ENCODE measurements at places on chromosomes 3 and 15.
A peak's percentile ranks its signal among the peaks of the same experiment; 100 is the strongest.

GRCh38 chr3:183210341-183210740 is 42.7 kb upstream of the B3GNT5 start:
- DNase-seq, result no peak

DNA sequence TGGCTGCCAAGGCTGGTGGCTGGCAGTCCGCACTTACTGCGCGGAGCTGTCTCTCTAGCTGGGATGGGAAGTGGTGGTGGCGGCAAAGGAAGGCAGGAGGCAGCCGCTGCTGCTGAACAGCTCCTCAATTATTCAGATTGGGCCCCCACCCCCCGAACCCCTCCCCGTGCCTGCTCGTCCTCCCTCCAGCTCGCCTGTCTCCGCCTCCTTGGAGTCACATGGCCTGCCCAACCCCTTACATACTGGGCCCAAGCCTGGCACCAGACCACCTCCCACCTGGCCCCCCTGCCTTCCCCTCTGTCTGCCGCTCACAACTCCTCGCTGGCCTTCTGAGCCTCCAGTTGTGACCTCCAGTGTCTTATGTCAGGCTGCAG is at the start of gene SLC7A14:
TSS of gene SLC7A14 (minus strand) at position 139 of the 374 bp plus-strand sequence. CDS start 59,139 bp downstream, outside the sequence.
- DNase-seq, result peak; percentile 36

DNA sequence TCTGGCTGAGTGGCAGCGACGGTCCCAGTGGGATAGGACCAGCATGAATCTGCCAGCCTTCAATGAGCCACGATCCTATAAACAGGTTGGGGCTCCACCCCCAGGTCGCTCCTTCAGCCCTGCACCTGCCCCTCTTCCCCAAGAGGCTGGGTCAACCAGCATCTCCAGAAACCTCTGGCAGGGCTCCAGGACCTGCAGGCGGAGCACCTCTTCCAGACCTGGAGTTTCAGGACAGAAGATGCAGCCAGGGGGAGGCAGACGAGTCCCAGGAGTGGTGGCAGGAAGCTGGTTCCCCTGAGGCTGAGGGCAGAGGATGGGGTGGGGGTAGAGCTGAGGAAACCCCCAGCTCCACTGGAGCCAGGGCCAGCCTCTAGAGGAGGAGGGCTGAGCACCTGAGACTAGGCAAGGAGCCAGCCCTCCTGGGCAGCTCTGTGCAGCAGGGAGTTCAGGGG is at the start of gene PLA2G4D:
TSS of gene PLA2G4D (minus strand) at position 51 of the 452 bp plus-strand sequence. CDS start 103 bp downstream, outside the sequence.
- no peak for DNase-seq

DNA sequence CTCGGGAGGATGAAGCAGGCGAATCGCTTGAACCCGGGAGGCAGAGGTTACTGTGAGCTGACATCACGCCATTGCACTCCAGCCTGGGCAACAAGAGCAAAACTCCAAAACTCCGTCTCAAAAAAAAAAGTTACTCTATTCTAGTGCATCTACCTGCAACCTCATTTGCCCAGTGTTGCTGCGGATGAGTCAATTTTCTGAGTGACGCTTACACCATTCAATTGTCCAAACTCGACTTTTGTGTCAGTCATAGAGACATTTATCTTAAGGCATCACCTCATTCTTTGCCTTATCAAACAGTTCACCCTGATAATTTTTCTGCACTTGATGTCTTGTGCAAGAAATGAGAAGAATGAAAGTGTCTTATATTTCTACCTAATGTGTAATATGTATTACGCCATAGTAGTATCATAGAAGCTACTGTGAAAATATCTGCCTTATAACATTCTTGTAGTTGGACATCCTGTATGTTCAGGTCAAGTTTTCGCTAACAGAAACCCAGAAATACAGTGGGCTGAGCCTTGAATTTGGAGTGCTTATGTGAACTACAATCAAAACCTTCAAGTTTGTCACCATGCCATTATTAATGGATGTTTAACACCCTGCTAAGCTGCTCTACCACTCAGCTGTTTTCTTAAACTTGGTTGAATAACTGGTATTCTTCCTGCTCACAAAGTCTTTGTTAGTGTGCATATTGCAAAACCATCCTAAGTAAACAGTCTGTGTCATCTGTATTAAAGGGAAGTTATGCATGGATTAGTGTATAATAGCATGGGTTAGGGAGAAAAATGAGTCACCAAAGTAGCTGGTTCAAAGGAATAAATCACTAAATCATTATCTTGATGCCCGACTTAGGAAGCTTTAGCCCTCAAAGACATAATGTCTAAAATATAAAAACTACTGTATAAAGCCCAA is 531.0 kb upstream of the NR2F2 start:
- no peak for DNase-seq

DNA sequence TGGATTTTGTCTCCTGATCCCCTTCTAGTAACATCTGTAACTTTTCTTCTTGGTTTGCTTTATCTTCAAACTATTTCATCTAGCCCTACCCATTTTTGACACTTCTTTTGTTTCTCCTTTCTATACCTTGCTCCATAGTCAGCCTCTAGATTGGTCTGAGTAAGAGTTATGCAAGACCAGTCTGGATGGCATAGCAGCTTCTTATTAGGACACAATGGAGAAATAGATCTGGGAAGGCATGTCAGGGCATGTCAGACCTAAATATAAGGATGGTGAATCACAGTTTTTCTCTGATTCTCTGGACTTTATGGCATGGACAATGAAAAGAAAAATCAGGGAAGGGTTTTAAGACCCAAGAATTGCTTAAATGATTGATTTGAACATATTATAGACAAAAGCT is 452.5 kb downstream of the RAP2B start:
- no peak for DNase-seq

DNA sequence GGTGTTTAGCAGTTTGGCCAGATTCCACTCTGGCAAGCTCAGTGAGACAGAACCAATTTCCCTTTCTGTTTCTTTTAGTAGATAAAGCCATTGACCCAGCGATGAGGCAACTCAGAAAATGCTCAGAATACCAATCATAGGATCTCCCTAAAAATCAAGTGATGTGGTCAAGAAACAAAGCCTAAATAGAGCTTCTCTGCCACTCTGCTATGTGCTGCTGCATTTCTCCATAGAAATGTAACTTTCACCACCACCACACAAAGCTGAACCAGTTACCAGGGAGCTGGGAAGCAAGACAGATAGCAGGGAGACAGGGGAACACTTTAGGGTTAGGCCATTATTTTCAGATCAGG is 109.8 kb downstream of the RPL22L1 start:
- no peak for DNase-seq

GRCh38 chr15:33807665-33808064 is 160.6 kb upstream of the CHRM5 start:
- DNase-seq, result no peak

- no peak for DNase-seq
Observed at GRCh38 chr15:95559875-95560394, 770.6 kb upstream of the NR2F2 start.

GRCh38 chr3:188165596-188165995 is 11.6 kb downstream of the LPP start:
- no peak for DNase-seq

GRCh38 chr3:30864836-30865235 is 29.6 kb downstream of the GADL1 start:
- no peak for DNase-seq

GRCh38 chr3:186330772-186331460 is 31.1 kb downstream of the DGKG start:
- DNase-seq, result no peak

DNA sequence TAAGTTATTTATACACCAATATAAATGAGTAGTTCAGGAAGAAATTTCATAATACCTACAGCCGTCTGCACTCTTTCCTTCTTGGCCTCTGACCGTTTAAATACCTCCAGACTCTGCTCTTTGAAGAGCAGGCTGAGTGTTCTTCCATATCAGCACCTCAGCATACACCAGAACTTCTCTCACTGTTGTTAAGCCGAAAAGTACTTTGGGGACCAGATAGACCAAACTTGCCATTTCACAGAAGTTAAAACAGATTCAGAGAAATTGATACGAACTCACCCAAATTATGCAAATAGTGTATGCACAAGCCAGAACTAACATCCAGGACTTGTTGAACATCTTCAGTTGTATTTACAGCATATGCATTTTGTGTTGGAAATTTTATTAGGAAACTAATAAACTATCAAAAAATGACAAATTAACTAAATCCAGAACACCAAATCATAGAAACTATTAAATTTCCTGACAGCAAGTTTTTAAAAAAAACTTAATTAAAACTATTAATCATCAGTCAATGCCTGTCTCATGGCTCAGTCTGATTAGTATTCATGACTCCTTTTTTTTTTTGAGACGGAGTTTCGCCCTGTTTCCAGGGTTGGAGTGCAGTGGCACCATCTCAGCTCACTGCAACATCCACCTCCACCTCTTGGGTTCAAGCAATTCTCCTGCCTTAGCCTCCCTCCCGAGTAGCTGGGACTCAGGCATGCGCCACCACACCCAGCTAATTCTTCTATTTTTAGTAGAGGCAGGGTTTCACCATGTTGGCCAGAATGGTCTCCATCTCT is 24.1 kb downstream of the CGGBP1 start:
- DNase-seq, result no peak

DNA sequence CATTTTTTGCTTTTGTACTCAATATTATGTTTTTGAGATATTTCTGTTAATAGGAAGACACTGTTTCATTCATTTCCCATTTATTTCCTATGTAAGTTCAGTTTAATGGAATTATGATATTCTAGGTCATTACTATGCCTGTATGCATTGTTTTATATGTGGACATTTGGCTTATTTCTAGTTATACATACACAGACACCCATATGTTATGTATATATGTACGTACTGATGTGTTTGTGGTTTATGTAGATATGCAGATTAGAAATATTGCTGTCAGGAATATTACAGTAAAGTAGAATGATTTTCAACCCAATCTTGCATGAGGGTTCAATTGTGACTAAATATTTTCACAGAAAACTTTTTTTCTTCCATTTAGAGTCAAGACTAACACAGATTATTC is 190.5 kb downstream of the KCNH8 start:
- DNase-seq, result no peak

DNA sequence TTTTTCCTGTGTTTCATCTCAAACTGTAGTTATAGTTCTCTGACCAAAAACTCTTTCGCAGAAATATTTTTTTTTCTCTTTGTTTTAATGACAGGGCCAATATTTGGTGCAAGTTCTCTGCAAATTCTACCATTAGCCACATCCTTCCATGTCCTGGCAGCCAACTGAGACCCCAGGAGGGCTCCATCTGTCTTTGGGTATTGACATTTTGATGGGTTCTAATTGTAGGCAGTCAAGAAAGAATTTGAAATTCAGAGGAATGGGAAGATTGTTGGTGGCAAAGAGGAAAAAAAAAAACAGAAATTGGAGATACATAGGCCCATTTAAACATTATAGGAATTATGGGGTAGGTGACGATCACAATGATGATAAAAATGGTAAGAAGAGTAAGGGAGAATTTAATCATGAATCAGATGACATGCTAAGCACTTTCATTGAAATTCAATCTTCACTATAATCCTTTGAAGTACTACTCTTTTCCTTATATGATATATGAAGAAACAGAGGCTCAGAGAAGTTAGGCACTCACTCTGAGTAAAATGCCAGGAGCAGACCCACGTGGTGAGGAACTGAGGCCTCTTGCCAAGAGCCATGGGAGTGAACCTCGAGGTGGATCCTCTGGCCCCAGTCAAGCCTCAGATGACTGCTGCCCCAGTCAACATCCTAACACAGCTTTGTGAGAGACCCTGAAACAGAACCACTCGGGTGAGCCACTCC is 151.4 kb downstream of the PDZRN3 start:
- no peak for DNase-seq

- DNase-seq, result no peak
Observed at GRCh38 chr3:140081887-140082286, 146.9 kb downstream of the CLSTN2 start.

- peak; percentile 87 for DNase-seq
Observed at GRCh38 chr3:15331606-15332404, 581 bp downstream of the SH3BP5 start.

DNA sequence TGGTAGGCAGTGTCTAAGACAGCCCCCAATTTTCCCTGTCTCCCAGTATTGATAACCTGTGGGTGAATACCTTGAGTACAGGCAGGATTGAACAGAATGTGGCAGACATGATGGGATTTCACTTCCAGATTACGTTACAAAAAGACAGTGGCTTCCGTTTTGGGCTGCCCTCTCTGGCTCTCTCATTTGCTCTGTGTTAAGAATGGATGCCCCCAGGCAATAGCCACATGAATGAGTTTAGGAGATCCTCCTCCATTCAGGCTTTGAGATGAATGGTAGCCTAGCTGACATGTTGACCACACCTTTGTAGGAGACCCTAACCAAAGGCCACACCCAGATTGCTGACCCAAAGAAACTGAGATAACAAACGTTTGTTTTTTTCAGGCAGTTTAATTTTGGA is 34.3 kb downstream of the UBXN7 start:
- no peak for DNase-seq

DNA sequence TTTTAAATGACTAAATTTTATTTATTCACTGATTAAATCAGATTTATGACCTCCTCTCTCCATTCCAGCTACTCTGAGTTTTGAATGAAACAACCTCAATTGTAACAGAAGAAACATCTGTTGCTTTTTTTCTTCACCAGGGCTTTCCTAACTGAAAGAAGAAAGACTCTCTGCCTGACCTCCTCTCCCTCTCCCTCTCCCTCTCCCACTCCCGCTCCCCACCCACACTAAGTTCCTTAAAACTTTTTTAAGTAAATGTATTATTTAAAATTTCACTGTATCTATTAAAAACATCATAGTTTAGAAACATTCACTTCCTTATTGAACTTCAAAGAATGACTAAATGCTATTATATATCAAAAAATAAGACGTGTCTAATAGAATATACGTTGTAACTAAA is 122.0 kb downstream of the TFDP2 start:
- peak; percentile 8 for DNase-seq

DNA sequence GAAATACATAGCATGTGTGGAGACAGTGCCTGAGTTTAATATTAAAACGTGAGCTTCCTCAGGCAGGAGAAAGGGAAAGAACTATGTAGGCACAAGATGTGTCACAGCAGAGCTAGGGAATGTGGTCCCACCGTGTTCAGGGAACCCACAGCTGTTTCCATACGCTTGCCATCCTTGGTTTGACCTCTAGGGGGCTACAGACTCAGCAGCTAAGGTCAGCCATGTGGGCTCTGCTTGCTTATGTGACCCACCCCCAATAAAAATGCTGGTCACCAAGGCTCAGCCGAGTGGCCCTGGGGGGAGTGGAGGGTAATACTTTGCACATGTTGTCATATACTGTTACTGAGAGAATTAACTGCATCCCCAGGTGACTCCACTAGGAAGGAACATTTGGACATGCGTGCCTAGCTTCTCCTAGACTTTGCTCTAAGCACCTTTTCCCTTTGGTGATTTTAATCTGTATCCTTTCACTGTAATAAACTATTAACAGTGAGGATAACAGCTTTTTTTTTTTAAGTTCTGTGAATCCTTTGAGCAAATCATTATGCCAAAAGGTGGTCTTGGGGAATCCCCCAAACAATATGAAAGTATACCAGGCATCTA is 3.3 kb downstream of the TUBGCP5 start:
- DNase-seq, result peak; percentile 58

DNA sequence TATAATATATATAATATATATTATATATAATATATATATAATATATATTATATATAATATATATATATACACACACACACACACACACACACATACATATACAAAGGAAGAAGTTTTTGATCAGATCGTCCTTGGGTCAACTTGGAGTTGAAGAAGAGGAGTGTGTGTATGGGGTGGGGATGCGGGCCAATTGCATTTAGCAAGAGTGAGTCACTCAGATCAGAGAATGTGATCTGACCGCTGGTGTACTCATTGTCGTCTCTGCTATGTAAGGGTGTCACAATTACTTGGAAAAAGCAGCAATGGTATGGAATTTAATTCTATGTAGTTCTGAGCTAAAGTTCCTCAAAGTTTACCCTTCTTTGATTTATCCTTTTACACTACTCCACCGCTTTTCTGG is 4.6 kb upstream of the VGLL3 start:
- no peak for DNase-seq

- DNase-seq, result no peak
Observed at GRCh38 chr3:194494951-194495374, 8.2 kb upstream of the ATP13A3 start.
